COR-L47 (cell line): ENCODE measurements at places on chromosomes 12 and 14.

- no peak for DNase-seq
Observed at GRCh38 chr14:94394025-94394493, 5.7 kb upstream of the SERPINA1 start.

DNA sequence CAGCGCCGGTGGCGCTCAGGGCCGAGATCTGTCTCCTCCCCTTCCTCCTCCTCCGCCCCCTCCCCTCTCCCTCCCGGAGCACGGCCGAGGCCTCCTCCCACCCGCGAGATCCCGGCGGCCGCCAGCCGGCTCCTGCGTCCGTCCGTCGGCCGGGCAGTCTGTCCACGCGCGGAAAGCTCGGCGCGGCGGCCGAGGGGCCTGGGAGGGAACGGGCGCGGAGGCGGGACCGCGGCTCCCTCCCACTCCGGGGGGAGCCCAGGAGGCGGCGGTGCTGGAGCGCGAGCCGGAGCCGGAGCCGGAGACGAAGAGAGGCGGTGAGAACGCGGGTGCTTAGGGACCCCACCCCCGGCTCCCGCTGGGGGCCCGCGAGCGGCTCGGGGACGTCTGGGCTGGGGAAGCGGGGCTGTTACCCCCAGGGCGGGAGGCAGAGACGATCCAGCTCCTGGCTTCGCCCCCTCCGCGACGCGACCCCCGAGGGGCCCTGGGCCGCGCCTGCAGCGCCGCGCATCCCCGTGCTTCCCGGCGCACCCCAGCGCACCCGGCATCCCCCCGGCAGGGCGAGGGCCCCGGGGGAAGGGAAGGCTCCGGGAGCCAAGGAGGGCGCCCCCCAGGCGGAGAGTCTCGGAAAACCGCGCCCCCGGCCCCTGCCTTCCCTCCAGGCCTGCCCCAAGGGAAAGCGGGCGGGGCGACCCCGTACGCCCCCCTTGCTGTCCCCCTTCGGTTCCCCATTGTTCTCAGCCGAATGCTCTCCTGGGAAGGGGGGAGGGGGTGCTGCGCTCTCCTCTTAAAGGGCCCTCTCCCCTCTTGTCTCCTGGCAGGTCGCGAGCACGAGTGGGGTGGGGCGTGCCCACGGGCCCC is at the start of gene DTX1:
Gene DTX1, plus strand, starts transcription at position 100 of the 858 bp plus-strand sequence. CDS start 1,463 bp downstream, outside the sequence.
- DNase-seq, result no peak

DNA sequence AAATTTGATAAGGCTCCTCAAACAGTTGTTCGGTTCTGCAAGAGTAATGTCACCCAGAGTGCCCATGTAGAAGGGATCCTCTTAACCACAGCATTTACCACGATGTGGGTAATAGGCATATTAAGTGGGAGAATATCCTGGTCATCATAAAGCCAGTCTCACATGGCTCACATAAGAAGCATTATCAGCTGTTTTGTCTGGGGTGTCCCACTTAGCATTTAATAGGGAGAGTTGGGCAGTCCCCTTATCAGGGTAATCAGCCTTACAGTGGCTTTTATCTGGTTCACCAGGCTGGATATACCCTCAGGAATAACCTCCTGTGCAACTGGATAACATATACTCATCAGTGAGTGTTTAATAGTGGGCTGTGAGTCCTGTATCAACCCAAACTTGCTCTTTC is 12.9 kb upstream of the TMEM263 start:
- DNase-seq, result no peak

DNA sequence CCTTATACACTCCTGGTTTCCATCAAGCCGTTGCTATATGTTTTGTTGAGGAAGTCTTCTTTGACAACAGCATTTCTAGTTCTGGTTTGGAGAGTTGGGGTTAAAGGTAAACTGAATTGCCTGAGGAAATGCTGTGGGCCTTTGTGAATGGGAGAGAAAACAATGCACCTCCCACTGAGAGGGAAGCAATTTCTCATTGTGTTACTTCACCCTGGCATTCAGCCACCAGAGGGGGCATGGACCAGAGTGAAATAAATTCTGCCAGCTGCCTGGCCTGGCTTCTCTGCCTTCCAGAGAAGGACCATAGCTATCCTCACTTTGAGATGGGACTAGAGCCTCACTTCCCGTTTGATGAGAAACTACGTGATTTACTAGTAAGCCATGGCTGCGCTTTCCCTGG is 475.3 kb downstream of the EGLN3 start:
- DNase-seq, result peak; percentile 92

- no peak for DNase-seq
Observed at GRCh38 chr14:101706509-101707067, 54.9 kb upstream of the PPP2R5C start.

- no peak for DNase-seq
Observed at GRCh38 chr12:54140588-54141388, 48.0 kb downstream of the SMUG1 start.

DNA sequence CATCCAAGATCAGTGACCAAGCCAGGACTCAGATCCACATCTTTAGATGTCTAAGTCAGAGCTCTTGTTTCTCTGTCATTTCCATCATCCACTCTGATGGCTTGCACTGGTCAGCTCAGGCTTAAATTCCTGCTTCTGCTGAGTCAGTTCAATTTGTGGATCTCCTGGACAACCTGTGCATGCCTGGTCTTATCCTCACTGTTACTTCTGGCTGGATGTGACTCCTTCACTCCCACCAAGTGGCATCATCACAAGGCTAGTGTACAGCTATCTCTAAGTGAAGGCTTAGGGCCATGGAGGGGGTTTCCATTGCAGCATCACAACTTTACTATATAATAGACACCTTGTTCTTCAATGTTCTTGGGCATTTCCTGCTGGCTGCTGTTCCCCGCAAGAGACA is 102.9 kb downstream of the EMP1 start:
- DNase-seq, result no peak

- DNase-seq, result no peak
Observed at GRCh38 chr12:92363295-92364146, 217.9 kb upstream of the BTG1 start.
